HT-29 (cell line): ENCODE measurements at places on chromosomes 13 and 19.

- DNase-seq, result peak; percentile 88
These were observed 685 bp downstream of the LENG9 start for GRCh38 chr19:54462655-54463530.

GRCh38 chr13:40479196-40479845 lies 187.1 kb downstream of the FOXO1 start:
- no peak for DNase-seq

DNA sequence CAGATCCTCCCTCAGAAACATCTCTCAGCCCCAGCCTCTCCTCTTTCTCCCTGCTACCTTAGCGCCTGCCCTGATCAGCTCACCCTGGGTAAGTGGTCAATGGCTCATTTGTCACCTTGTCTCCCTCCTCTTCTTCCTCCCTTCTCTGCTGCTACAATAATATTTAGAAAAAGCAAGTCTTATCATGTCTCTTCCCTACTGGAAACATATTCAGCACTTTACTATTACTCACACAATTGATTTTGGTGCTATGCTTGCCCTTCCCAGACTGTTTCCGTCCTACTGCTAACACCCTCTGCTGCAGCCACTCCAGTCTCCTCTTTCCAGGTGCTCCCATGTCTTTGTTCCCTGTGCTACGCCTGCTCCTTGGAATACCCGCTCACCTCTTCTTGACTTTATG lies 35.8 kb downstream of the ESD start:
- DNase-seq, result no peak

DNA sequence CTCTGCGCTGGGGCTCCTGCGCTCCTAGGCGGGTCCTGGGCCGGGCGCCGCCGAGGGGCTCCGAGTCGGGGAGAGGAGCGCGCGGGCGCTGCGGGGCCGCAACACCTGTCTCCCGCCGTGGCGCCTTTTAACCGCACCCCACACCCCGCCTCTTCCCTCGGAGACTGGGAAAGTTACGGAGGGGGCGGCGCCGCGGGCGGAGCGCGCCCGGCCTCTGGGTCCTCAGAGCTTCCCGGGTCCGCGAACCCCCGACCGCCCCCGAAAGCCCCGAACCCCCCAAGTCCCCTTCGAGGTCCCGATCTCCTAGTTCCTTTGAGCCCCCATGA lies at the start of gene GJB2:
GJB2 (minus strand) TSS at position 103 of the 326 bp plus-strand sequence. CDS start 3,357 bp downstream, outside the sequence.
- DNase-seq, result peak; percentile 59

DNA sequence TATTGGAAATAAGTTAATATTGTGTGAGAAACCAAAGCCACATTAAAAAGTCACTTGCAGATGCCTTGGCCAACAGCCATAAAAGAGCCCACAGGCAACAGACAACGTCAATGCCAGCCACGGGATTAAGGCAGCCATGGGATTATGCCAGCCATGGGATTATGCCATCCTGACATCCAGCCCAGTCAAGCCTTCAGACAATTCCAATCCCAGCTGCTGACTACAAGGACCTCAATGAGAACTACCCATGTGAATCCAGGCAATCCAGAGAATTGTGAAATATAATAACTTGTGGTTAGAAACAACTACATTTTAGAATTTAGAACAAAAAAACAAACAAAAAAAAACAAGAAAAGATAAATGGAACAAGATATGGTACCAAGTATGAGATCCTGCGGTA lies 356.6 kb downstream of the EFNB2 start:
- DNase-seq, result no peak

- DNase-seq, result no peak
These were observed 4.8 kb downstream of the C19orf25 start for GRCh38 chr19:1474011-1474764.

DNA sequence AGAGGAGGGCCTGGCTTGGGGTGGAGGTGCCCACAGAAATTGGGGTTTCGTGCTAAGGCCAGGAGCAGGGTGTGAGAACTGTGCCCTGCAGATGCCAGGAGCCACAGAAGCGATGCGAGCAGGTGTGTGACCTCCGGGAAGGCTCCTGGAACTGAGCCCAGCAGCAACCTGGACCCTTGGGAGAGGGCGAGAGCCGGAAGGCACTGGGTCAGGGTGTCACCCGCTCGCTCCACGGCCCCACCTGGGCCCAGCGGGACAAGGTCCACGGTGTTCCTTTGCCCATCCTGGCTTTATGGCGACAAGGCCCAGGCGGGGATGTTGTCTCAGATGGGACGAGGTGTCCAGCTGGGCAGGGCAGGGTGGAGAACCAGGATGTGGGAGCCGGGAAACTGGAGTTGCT lies 4.2 kb downstream of the MISP start:
- no peak for DNase-seq

- DNase-seq, result peak; percentile 40
These were observed 45.5 kb downstream of the LYL1 start for GRCh38 chr19:13057147-13057572.

GRCh38 chr19:47049307-47049700 lies 880 bp upstream of the TMEM160 start:
- no peak for DNase-seq

DNA sequence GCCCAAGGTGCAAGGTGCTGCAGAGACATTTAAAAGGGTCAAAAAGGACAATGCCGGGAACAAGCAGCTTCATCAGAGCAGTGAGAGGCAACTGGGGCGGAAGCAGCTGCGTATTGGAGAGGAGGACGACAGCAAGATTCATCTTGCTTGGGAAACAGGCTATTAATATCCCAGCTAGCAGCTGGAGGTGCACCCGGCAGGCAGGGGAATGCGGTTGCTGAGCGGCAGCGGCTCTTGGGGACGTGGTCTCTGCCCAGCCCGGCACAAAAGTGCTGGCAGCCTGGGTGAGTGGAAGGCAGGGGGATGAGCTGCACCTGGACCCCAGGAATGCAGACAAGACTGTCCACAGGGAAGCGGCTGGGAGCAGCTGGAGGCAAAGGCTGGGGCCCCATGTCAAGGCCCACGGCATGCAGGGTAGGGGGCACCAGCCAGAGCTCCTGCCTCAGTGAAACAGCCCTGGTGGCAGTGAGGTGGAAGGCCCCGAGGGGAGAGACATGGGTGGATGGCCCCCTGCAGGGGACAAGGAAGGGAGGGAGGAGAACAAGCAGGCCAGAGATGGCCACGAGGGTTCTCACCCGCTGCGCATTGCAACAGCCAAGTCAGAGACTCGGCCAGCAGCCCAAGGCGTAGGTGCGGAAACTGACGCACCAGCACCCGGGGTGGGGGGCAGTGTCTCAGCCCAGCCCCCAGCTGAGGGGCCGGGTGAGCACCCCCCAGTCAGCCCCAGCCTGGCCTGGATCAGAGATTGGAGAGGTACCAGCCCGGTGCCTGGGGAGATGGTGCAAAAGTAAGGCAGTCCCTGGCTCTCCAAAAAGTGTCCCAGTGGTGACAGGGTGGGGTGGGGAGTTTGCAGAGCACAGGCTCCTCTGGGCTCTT lies 34.4 kb downstream of the PEPD start:
- DNase-seq, result no peak

- DNase-seq, result no peak
These were observed 158.7 kb downstream of the SLC7A1 start for GRCh38 chr13:29436721-29437280.

- no peak for DNase-seq
These were observed 14.1 kb downstream of the PRAM1 start for GRCh38 chr19:8488365-8488764.

DNA sequence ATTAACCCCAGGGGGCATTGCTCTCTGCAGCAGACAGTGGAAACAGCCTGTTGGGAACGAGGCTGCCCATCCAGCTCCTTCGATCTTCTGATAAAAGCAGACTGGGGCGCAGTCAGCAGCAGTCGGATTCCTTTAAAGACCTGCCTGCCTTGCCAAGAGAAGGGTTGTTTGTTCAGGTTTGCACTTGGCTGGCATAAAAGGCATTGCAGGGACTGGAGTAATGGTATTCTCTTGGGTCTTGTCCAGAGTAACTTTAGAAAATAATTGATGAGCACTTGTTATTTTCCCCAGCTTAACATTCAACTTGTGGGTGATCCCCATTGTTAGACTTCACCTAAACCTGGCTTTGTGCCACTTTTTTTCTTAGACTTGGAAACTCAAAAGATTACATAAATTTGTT lies 67.3 kb upstream of the SLC10A2 start:
- peak; percentile 53 for DNase-seq

DNA sequence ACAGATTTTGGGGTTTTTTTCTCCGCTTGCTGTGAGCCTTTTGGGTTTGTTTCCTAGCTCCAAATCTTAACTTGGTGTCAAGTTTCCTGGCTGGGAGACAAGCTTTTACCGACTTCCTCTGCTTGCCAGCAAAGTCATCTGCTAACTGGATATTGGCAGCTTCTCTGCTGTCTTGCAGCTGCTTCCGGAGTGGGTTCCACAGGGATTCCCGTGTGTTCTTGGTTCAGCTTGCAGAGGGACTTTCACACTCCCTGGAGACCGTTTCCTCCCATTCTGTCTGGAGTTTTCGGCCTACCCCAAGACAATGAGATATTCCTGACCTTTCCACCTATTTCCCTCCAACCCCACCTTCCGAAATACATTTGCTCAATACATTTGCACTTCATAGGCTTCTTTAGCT lies 2.2 kb upstream of the COLGALT1 start:
- DNase-seq, result no peak

- DNase-seq, result no peak
These were observed 467 bp upstream of the CLN5 start for GRCh38 chr13:76991432-76991795.
